ENCODE measurements at places on chromosomes 5 and 9.

DNA sequence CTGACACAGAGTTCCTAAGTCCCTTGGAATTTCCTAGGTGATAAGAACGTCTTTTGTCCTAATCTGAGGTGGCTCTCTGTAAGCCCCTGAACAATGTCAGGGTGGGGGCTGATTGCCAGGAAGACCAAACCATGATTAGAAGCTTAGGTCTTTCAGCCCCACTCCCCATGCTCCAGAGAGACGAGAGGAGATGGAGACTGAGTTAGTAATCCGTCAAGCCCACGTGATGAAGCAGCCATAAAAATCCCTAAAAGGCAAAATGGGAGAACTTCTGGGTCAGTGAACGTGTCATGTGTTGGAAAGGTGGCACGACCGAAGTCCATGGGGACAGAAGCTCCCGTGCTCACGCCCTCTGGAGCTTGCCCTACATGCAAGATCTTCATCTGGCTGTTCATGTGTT lies 85.6 kb downstream of the RAD23B start:
- no peak for DNase-seq

GRCh38 chr9:38263532-38263931 lies 129.0 kb upstream of the ALDH1B1 start:
- DNase-seq: no peak

DNA sequence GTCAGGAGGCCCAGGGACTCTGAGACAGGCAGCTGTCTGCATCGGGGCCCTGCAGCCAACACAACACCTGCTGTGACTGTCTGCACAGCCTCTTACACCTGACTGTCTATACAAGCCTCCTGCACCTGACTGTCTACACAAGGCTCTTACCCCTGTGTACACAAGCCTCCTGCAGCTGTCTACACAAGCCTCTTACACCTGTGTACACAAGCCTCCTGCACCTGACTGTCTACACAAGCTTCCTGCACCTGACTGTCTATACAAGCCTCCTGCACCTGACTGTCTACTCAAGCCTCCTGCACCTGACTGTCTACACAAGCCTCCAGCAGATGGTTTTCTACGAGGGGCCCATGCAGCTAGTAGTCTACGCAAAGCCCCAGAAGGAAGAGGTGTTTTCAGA lies 18.6 kb downstream of the IRX2 start:
- DNase-seq: no peak

DNA sequence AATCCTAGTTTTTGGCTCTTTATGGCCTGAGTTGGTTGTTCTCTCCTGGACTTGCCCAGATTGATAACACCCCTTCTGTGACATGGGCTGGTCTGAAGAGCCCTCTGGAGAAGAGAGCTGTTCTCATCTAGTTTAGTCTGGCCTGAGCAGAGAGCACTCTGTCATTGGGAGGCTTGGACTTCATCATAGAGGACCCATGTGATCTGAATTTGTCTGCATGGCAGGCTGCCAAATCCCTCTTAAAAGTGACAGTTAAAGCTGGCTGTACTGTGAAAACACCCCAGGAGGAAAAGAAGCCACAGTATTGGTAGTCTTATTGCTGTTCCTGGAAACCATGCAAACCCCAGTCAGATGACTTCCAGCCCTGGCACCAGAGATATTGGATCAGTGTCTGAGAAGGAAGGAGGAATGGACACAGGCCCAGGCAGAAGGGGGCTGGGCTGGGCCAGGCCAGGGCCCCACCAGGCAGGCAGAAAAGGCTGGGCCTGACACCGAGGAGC lies 3.7 kb upstream of the WDR31 start:
- DNase-seq: no peak

GRCh38 chr5:143775258-143775657 lies 36.7 kb upstream of the HMHB1 start:
- DNase-seq: no peak

DNA sequence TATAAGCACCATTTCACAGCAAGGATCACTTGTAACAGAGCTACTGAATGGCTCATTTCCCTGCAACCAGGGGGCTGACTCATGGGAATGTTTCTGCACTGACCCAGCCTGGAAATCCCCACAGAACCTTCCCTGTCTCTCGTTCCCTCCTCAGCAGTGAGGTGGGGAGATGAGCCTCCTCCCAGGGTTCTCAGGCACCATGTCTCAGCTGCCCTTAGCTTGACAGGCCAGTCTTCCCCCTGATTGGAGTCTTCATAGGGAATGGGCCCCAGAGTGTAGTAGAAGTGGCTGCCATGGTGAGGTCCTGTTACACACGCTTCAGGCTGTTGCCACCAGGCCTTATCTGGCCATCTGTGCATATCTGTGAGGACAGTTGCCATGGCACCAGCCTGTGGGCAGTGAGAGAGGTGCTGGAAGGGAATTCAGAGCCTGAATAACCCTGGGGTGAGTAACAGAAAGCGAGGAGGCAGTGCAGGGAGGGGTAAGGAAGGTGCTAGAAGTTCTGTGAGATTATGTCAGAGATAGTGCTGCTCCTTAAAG lies 324.4 kb downstream of the ENC1 start:
- peak; percentile 53 for DNase-seq

- no peak for DNase-seq
These were observed 139.0 kb downstream of the RFX3 start for GRCh38 chr9:3386753-3387152.

DNA sequence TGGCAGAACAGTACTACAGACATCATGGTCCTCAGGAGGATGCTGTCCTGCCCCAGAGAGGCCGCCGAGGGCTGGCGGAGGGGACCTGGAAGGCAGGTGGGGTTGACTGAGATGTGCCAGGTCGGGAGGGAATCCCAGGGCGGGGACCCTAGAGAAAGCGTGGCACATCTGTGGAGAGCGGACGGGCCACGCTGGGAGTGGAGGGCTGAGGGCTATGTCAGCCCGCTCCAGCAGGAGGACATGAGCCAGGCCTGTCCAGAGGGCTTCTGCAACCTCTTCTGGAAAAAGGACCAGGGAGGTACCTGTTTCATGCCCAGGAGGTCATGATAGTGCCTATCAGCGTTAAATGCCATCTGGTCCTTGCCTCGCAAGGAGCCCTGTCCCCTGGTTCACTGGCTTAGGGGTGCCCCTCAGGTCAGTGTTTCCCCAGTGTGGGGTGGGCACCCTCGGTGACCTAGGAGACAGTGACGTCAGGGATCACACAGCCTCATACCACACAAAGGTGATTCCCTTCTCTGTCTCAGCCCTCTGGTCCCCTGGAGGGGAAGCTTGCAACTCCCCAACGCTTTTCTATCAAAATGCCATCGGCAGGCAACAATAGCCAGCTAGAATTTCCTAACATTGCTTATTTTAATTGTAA lies 103.6 kb upstream of the IER5L start:
- DNase-seq: no peak

DNA sequence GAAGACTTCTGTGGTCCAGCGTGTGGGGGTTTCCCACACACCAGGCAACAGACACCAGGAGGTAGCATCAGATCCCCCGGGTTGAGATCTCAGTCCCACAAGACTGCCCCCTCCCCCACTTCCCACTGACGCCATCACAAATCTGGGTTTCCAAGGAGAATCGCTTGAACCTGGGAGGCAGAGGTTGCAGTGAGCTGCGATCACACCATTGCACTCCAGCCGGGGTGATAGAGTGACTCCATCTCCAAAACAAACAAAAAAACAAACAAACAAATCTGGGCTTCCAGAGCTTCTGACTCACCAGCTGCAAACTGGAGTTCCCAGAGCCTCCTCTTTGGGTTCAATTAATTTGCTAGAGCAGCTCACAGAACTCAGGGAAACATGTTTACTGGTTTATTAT lies 4.7 kb upstream of the GBGT1 start:
- DNase-seq: no peak

DNA sequence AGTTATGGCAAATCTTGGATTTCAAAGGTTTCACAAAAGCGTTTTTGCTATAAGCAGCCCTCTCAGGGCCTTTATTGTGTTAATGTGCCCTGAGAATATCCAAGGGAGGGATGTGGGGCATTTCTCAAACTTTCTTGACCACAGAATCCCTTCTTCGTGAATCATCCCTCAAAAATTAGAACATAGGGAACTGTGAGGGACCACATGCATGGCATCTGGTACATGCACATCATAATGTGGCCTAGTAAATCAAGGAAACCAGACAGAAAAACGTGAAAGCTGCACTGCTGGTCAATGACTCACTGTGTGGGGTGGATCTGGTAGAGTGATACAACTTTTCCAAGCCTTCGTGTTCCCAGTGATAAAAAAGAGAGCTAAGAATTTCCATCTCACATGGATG lies 22.4 kb downstream of the DDX31 start:
- no peak for DNase-seq

GRCh38 chr9:137077010-137077747 lies at the start of gene UAP1L1:
Gene UAP1L1, plus strand, starts transcription at chr9:137077517. Its CDS starts 16 bp downstream, at chr9:137077533.
- peak; percentile 73 for DNase-seq

DNA sequence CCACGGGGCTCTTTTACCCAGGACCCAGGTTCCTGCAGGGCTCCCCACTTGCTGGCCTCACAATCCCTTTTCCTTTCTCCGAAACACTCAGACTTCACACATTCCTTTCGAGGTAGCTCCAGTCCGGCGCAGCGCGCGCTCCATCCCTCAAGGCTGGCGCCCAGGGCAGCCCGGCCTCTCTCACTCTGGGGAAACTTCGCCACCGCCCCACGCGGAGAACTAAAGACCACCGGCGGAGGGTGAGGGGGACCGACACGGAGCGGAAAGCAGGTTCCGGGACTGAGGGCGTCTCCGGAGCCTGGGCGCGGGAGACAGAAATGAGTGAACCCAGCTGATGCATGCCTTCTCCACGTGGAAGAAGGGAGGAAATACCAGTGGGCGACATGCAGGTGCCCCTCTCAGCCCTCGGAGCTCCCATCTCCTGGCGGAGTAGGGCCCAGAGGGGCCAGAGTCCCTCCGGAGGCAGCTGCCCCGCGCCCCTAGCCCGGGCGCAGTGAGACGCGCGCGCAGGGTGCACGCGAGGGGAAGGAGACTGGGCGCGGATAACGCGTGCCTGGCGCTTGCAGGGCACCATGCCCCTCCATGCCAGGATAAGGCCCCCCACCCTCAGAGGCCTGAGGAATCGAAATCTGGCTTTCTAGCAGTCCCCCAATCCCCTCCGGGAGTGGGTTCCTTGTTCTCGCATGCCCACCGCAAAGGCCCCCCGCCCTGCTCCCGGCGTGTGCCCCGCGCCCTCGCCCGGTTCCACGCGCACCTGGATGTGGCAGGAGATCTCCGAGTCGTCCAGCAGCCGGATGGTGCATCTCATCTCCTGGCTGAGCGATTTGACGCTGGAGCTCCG lies 650 bp downstream of the FRMD3 start:
- DNase-seq: no peak
